ENCODE measurements at places on chromosomes 1 and 21.
A peak's percentile ranks its signal among the peaks of the same experiment; 100 is the strongest.

DNA sequence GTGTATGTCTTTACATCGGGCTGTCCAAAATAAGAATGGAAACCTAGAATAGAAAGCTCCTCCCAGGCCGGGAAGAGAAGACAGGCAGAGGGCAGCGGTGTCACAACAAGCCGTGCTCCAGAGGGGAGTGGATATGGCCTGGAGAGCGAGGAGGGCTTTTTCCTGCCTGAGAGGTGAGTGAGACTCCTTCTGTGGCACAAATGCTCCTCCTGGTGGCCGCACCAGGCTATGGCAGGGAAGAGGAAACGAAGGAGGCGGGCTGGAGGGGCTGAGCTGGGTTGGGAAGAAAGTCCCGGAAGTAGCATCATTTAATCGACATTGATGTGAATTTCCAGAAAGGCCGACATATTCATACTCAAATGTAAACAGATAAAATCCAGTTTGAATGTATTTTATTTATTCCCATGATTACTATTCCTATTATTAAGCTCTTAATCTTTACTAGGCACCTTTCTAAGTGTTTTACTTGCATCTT, 54.7 kb downstream of the MEF2D start:
- peak; percentile 71 for DNase-seq

GRCh38 chr1:87111659-87112371, 197.4 kb downstream of the HS2ST1 start:
- DNase-seq, result no peak

- no peak for DNase-seq
These were observed 3.8 kb upstream of the SLC30A2 start for GRCh38 chr1:26049531-26050247.

- no peak for DNase-seq
These were observed 166.7 kb downstream of the GALNT2 start for GRCh38 chr1:230233786-230234185.

GRCh38 chr1:183089025-183089639, 65.9 kb downstream of the LAMC1 start:
- DNase-seq, result no peak

DNA sequence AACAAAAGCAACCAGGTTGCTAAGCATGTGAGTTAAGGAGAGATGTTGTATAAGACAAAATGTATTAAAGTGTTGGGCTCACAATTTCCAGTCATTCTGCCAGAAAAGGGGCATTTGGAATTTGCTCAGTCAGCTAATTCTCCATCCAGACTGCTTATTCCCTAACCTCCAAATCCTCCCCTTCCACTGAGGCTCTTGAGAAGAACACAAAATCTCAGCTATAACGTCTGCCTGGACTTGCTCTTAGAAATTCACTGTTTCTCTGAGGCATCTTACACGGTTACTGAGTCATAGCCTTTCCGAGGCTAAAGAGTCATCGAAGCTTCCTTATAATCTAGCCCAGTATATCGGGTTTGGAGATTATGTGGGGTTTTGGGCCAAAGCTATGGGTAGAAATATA, 548.2 kb upstream of the ADGRL4 start:
- DNase-seq, result no peak

GRCh38 chr1:91751275-91751674, 134.7 kb downstream of the TGFBR3 start:
- no peak for DNase-seq

DNA sequence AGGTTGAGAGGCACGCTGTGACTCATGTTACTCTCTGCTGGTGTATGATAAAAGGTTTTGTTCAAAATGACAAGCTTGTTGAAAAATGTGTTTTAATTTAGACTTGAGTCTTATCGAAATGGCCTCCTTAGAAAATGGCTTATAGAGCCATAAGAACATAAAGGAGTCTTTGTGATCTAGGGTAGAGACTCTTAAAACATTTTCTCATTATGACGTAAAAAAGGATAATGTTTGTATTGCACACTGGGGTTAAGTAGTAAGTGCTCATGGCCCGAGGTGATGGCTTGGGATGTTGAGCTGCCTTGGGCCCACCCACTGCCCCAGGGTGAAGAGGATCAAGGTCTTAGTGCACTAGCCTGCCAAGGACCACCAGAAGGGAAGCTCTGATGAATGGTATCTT, 117.4 kb downstream of the DISC1 start:
- DNase-seq, result no peak

- no peak for DNase-seq
These were observed 12.8 kb upstream of the CD53 start for GRCh38 chr1:110860174-110860573.

GRCh38 chr1:226838456-226838855, 32.0 kb upstream of the PSEN2 start:
- DNase-seq, result no peak

DNA sequence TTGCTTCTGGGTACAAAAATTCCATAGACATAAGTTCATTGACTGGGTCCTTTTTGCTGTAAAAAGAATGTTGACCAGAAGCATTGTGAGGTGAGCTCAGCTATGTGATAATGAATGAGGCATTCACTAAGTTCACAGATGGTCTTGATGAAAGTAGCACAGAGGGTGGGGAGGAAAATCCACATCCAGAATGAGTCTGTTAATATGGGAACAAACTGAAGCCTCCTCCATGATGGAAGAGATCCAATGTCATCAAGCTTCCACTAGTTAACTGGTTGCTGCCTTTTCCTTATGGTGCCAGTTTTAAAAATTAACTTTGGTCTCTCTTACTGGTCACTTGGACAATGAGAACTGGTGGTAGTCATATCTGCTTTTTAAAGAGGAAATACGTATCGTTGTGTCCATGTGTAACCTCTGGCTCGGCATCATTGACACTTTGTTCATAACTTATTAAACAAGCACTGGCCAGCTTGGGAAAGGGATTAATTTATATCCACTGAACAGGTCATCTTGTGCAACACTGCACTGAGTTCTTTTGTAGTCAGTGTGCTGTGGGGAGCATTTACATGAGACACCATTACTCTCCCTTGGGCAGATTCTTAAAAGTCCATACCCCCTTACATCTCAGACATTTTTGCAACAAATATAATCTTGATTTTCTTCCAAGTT, 88.6 kb downstream of the ADAMTS1 start:
- no peak for DNase-seq

GRCh38 chr1:116889380-116889779, 20.3 kb upstream of the PTGFRN start:
- no peak for DNase-seq

GRCh38 chr1:11564237-11564636, 85.3 kb downstream of the DISP3 start:
- no peak for DNase-seq

DNA sequence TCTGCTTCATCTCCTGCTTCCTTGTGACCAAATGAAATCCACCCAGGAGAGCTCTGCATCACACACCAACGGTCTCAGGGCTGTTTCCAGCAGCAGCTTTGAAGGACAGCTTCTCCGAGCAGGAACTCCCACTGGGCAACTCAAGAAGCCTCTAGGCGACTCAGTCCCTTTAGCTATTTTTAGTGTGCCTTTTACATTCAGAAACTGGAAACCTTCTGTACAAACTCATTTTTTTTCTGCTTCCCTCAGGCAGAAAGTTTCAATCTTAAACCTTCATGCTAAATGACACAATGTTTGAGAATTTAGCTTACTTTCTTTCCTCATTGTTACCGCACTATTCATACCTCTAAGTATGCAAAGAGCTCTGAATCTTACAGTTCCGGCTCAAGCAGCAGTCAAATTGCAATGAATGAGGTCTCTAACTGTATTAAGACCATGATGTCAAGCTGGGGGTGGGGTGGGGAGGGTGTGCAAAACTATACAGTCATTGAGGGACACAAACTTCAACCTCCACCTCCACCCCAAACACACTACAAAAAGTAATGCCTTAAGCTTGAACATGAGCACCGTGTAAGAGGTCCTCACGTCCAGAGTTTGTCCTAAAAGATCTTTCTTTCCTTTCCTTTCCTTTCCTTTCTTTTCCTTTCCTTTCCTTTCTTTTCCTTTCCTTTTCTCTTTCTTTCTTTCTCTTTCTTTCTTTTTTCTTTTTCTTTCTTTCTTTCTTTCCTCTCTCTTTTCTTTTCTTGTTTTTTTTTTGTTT, 16.4 kb upstream of the TARBP1 start:
- DNase-seq, result no peak

DNA sequence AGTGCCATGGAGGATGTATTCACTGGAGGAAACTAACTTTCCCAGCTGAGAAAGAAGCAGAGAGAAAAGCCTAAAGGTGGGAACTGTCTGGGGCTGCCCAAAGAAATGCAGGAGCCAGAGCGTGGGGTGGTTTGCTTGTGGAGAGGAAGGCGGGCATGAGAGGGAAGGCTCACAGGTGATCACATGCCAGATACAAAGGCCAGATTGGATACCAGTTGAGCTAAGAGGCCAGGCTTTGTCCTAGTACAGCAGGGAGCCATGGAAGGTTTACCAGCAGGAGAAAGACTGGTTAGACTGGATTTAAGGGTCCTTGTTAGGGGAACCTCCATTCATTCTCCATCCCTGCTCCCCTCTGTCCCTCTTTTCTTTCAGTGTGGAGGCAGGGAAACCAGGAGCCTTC, 66.4 kb downstream of the BEND5 start:
- no peak for DNase-seq

DNA sequence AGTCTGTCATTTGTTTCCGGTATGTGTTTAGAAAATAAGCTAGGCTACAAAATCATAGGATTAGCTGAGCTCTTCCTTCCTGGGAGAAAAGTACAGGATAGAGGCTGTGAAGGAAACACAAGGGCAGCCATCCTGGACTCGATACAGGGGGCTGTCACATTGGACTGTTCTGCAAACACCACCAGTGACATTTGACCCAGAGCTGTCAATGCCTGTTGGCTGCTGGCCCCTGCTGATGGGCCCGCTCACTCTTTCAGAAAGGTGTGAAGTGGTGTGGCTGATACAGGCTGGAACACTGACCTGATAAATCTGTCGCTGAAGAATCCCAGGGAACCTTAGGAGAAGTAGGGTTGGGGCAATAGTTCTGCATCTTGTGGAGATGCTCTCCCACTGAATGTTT, 183.1 kb downstream of the RHOU start:
- no peak for DNase-seq

DNA sequence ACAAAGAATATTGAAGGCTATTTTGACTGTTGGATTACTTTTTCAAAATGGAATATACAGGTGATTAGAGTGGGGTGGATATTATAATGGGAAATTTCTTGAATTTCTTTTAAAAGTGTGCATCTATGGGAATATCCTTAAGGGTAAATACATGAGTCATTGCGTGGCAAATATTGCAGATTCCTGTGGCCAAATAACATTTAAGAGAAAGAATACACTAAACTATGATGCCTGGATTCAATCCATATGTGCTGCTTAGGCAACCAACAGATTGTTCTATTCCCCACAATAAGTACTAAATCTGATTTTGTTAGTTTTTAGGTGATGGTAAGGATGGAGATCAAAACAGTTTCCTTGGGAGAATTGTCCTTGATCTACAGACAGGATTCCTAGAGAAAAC, 119.5 kb downstream of the HMCN1 start:
- DNase-seq, result no peak

GRCh38 chr1:42477775-42478174, 14.7 kb downstream of the CCDC30 start:
- DNase-seq, result no peak

DNA sequence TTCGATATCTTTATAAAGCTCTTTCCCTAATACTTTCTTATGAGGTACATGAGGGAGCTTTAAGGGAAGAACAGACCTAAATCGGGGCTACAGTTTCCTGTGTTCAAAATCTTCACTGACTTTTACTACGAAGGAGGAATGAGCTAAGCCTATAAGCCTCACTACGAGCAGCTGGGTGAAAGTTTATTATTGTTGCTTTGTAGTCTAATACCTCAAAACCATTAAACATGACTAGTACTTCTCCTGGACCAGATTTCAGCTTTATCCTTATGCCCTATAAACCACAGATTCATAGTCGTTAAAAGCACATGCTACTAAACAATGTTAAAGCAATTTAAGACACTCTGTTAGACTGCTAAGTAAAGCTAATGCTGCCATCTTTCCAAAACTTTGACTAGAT, 30.2 kb downstream of the NDC1 start:
- DNase-seq, result no peak

DNA sequence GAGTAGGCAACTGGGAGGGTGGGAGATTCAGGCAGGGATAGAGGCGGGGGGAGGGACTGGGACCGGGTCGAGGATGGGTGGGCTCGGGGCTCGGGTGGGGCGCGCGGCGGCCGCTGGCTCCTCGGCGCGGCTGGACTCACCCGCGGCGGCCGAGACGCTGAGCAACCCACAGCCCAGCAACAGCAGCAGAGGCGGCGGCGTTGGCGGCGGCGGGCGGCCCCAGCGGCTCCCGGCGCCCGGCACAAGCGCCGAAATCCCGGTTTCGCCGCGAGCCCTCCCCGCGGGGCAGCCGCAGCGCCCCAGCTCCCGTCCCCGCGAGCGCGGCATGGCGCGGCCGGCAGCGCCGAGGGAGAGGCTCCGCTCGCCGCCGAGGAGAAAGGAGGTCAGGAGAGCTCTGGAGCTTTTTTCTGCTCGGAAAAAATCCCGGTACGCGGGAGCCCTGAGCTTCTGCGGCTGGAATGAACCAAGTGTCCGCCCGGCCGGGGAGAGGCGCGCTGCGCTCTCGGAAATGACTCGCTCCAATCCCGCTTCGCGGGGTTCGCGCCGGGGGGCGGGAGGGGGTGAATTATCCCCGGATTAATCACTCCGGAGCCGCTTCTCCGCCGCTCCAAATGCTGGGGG, at the start of gene CSMD2:
Gene CSMD2 (minus strand): TSS at position 460 of the 621 bp plus-strand sequence. CDS start 133 bp downstream, at position 327.
- DNase-seq, result no peak

GRCh38 chr1:44723496-44724295, 7.3 kb downstream of the RNU5D-1 start:
- DNase-seq, result peak; percentile 24

DNA sequence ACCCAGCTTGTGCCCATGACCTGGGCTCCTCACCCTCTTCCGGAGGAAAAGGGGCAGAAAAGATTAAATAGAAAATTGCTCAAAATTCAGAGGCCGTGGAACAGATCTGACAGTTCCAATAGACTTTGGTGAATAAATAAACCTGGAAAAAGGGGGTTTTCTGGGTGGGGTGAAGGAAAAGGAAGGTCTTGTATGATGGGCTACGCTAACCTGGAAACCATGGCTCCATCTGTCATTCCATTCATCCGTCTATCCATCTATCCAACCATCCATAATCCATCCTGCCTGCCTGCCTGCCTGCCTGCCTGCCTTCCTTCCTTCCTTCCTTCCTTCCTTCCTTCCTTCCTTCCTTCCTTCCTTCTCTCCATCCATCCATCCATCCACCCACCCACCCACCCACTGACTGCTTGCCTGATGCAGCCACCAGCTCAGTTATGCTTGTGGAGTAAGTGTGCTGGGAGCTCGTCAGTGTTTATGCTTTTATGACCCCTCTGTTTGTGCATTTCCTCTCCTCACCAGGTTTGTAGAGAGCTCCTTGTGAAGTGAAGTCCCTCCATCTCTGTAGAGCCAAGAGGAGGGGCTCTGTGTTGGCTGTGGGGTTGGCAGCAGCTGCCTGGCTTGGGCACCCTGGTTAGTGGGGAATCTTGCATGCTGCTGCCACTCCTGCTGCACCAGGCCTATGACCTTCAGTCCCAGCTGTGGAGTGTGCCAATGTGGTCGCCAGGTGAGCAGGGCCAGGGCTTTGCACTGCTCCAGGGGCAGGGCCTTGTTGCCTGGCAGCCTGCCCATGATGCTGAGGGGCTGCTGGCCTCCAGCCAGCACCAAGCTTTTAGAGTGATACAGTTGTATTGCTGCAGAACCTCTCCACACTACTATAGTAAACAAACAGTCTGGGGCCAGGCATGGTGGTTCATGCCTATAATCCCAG, 16.0 kb upstream of the POU3F1 start:
- no peak for DNase-seq
